ENCODE measurements at places on chromosomes 4 and X. TPM values are rescaled to one million over a fixed set of nuclear protein-coding genes. Genes with fewer than 3 reads are reported as not detected.

CABS1 gene
- not detected for total RNA-seq

- no peak for DNase-seq
These were observed 1013.0 kb downstream of the STIM2 start for GRCh38 chr4:27873596-27873995.

SLC9B1 gene
- total RNA-seq, result 0.81 TPM

- DNase-seq, result no peak
These were observed 73.2 kb upstream of the BCOR start for GRCh38 chrX:40170830-40171512.

UBE2A gene
- total RNA-seq, result 21.3 TPM

FAM199X gene
- total RNA-seq, result 7.8 TPM

ZNF185 gene
- 20.5 TPM for total RNA-seq

DNA sequence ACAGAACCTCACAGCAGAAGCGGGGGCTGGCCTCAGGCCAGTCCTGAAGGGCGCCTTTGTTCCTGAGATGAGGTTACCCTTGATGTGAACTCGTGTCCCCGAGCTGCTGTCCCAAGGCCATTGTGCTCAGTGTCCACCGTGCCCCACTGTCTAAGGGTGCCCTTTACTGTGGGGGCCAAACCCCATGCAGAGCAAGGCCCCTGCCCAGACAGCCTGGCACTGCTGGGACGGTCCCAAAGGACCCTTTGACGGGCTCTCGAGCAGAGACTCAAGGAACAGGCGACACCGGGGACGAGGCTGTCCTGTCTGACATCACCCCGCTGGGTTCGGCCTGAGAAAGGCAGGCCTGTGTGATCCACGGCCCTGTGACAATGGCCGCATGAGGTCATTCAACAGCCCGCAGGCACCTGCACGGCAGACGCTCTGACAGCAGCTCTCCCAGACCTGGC is 100.6 kb downstream of the ABLIM2 start:
- DNase-seq, result no peak

ADH1A gene
- not detected for total RNA-seq

DNA sequence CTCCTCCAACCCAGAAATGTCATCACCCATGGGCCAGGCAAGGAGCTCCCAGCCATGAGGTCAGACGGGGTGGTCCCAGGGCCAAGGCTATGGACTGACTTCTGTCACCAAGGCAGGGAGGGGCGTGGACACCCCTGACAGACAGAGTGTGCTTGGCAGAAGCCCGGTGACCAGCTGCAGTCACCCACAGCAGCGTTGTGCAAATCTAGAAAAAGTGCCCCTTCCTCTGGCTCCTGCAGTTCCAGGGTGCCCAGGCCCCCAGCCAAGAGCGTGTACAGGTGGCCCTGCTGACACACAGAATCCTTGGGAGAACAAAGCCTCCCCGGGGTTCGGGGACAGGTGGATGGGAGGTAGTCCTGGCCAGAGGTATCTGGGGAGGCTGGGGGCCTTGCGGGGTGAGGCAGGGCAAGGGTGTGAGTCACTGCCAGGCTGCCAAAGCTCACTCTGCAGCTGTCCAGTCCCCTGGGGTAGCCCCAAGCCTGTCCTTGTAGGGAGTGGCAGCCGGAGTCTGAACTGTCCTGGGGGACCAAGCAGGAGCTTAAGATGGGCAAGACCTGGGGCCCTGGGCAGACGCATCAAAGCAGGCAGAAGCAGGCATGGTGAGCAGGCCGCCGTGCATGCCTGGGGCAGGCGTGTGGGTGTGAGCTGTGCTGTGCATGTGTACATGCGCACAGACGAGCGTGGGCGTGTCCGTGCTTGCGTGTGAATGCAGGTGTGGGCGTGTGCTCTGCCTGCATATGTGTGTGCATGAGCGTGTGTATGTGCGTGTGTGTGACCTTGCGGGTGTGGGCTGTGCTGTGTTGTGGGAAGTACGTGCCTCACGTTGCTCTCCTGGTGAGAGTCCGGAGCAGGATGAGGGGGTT is 3.3 kb downstream of the MYL5 start:
- no peak for DNase-seq

ZAR1 gene
- under 0.01 TPM for total RNA-seq

TMEM47 gene
- total RNA-seq, result not detected

- no peak for DNase-seq
These were observed 16.3 kb downstream of the LONRF3 start for GRCh38 chrX:118990512-118991227.

- no peak for DNase-seq
These were observed 16.1 kb downstream of the ABCD1 start for GRCh38 chrX:153740631-153741222.

- DNase-seq, result no peak
These were observed 35.7 kb upstream of the ADAM29 start for GRCh38 chr4:174882317-174882992.

- DNase-seq, result no peak
These were observed 129.4 kb downstream of the GRIA3 start for GRCh38 chrX:123313486-123313885.

DNA sequence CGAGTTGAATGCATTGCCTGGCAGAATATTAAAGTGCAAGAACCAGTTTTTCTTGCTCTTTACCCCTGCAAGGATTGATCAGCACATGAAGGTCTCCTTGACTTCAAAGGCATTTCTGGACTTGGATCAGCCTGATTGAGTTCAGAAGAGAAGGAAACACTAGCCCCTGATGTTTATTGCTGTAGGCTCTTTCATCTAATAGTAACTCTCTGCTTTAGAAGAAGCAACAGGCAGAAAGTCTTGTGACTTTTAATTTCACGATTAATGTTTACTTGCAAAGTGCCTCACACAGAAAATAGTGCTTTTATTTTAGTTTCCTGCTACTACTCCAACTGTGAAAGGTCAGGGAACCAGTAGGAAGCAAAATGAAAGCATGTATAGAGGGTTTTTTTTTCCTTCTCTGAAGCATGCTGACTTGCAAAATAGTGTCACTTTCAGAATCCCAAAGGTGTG is 69.1 kb downstream of the PCDH7 start:
- DNase-seq, result no peak

TLL1 gene
- not detected for total RNA-seq

GRCh38 chr4:126614356-126614855 is 1018.4 kb upstream of the INTU start:
- no peak for DNase-seq

GRCh38 chrX:21741869-21742701 is 15.8 kb downstream of the SMPX start:
- DNase-seq, result no peak

- no peak for DNase-seq
These were observed 82.1 kb downstream of the NAT8L start for GRCh38 chr4:2141022-2141761.

ARMCX6 gene
- 19.7 TPM for total RNA-seq

GRCh38 chr4:46656071-46656470 is 253.0 kb downstream of the COX7B2 start:
- no peak for DNase-seq

DNA sequence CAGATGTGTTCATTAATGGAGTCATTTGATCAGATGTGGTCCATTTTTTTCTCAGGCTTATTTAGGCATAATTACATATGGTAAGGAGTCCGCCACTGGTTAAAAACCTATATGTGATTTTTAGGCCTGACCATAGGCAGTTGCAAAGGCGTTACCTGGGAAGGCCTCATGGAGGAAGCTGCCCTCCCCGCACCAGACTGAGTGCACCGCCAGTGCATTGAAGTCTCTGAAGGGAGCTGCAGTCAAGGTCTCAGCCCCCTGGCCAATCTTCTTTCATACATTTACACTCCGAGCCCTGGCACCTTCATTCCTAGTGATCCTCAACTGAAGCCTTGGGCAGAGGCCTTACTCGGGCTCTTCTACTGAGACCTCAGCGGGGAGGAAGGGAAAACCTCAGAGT is 898.2 kb upstream of the AGA start:
- DNase-seq, result no peak

GRCh38 chr4:41385481-41385880 is 128.8 kb downstream of the UCHL1 start:
- no peak for DNase-seq

SMIM43 gene
- total RNA-seq, result under 0.01 TPM

DNA sequence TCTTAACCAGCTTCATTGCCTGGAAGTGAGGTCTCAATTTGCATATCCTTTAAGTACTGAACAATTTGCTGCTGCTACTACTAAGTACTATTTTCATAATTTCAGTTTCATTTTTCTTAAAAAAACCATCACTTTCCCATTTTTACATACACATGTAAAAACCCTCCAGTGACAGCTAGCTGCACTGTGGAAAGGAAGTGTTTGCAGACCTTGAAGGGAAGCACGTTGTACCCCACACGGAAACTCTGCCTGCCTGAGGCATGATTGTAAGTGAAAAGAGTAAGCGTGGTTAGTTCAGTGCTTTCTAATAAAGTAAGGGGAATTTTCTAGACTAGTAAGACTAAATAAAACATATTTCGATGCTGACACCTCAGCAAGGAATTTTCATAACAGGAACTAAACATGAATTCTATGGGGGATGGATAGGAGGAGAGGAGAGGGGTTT is 103.6 kb downstream of the RAPGEF2 start:
- peak; percentile 88 for DNase-seq

Data from hematopoietic multipotent progenitor cell (in vitro differentiated cells).